ENCODE measurements at places on chromosomes 3 and 15. TPM values are rescaled to one million over a fixed set of nuclear protein-coding genes. Genes with fewer than 3 reads are reported as not detected.

The GPR27 gene
- not detected for total RNA-seq

- no peak for DNase-seq
Measured at GRCh38 chr3:196810963-196811581, 56.6 kb upstream of the SENP5 start.

- DNase-seq, result no peak
Measured at GRCh38 chr15:44719293-44719999, 8.1 kb downstream of the B2M start.

DNA sequence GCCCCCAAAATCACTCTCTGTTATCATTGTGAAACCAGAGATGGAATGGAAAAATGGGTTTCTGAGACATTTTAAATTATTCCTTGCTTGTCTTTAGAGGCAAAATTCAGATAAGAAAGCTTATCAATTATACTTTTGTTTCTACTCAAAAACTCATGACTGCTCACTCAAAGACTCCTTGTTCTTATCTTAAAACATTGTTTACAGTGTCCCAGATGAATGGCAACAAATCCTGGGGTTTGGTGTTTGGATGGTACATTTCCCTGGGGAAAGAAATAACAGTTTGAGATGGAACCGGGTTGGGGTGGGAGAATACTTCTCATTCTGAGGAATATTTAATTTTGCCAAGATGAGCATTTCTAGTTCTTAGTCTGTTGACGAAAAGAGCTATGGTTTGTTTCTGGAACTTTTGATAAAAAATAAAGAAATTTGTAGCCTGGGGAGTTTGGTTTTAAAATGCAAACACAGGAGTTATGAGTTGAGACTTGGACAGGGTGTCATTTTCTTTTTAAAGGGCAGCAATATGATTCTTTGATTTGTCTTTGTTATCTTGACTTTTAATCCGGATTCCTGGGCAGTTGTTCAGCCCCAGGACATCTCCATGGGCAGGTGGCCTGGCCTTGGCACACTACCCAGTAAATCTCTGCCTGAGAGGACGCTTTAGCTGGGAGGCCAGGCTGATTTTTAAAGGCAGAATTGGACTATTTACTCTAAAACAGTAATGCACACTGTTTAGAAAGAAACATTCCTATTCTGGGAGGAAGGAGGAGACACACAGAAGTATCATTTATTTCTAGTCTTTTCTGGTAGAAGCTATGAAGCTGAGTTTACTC lies 32.4 kb downstream of the BTD start:
- peak; percentile 78 for DNase-seq

The VPS39 gene
- 57.6 TPM for total RNA-seq

GRCh38 chr3:80263260-80263659 lies 495.5 kb upstream of the ROBO1 start:
- no peak for DNase-seq
